ENCODE measurements at places on chromosomes 1 and 21.

GRCh38 chr1:157085421-157085820 is 14.2 kb downstream of the ETV3L start:
- DNase-seq, result no peak

GRCh38 chr1:239247285-239247684 is 139.1 kb upstream of the CHRM3 start:
- DNase-seq, result no peak

- DNase-seq, result no peak
Observed at GRCh38 chr1:215489771-215490565, 77.1 kb upstream of the KCTD3 start.

DNA sequence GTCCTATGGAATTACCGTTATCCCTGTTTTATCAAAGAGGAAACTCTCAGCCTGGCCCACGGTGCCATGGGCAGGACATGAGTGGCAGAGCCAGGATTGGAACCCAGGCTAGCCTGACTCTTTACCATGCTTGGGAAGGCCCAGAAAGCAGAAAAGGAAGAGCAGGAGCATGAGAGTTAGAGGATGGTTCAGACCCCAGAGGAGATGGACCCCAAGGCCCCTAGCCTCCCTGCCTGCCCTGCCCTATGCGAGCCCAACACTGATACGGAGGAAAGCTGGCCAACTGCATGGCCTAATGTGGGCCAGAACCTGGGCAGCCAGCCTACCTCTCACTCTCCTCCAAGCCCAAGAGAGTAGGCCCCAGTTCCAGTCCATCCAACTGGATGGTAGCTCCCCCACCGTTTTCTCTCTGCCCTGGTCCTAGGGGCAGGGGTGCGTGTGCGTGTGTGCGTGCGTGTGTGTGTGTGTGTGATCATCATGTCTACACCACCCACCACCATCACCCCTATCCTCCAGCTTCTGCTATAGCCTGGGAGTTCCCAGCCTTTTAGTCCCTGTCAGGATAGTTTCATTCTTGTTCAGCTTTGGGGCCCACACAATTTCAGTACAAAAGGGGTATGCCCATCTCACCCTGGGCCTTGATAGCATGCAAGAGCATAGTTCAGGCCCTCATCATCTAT is 15.4 kb upstream of the MEX3A start:
- no peak for DNase-seq

DNA sequence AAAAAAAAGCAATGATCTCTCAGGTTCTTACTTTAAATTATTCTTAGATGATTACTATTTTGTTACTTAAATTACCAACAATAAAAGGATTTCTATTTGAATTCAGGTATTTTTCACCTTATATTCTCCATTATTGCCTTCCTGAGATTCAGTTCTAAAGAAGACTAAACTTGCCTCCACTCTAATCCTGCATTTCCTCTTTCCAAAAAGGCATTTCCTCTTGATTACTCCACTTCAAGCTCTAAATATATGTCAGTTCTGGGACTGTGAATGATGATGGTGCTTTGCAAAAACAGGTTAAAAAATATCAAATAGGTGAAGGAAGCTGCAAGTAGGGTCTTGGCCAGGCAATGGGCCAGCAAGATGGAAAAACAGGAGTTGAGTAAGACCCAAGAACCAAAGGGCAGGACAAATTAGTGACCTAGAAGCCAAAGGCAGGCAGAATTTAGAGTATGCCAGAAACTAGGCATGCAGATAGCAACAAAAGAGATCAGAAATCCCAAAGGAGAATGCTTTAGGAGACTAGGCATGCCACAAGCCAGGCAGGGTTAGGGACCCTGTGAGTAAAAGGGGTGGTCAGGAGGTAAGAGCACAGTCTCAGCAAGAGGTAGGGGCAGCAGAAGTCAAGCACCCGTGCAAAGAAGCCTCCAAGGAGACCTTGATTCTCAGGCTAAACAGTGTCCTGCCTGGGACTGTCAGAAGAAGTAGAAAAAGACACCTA is 11.3 kb upstream of the DIPK1A start:
- no peak for DNase-seq

Measured in DMS79 (cell line).